NCI-H774 (cell line): ENCODE measurements at places on chromosomes 5 and 9.
A peak's percentile ranks its signal among the peaks of the same experiment; 100 is the strongest.

- DNase-seq: no peak
These were observed 66.0 kb downstream of the FRMD3 start for GRCh38 chr9:83472221-83472665.

- no peak for DNase-seq
These were observed 40.8 kb upstream of the HMHB1 start for GRCh38 chr5:143771189-143771588.

DNA sequence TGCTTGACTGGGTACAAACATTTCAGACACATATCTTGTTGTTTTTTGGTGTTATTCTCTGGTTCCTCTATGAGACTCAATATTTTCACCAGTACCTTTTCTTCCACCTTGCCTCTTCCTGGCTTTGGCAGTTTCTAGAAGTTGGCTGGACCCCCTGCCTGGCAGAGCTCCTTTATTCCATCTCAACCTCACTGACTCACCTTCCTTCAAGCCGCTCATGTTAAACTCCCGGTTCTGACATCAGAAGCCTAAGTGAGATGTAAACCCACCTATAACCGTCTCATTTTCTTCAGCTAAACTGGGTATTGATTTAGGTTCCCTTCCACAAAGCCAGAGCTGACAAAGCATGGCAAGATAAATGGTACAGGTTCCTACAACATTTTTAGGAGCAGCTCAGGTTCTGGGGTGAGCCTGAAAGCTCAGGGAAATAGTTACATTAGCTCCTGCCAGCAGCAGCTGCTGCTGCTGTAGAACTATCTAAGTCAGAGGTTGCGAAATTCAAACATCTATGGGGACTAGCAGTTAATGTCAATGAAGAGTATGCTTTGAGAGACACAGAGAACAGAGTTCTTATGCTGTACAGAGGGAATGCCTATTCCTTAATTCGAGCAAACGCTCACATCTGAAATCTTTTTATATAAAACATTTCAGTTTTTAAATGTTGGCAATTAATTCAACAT, 197.1 kb upstream of the NR3C1 start:
- DNase-seq: no peak

GRCh38 chr9:36876056-36876455, 158.0 kb downstream of the PAX5 start:
- DNase-seq: no peak

DNA sequence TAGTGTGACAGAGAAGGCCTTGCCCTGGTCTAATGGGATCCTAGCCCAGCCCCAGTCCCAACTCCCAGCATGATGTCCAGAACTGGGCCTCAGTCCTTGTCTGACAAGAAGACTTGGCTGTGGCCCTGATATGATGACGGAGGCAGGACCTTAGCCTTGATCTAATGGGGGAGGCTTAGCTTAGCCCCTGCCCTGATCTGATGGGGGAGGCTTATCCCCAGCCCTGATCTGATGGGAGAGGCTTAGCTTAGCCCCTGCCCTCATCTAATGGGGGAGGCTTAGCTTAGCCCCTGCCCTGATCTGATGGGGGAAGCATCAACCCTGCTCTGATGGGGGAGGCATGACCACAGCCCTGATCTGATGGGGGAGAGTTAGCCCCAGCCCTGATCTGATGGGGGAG, 3.7 kb downstream of the PKN3 start:
- no peak for DNase-seq

- DNase-seq: no peak
These were observed 43.4 kb upstream of the PAM start for GRCh38 chr5:102711525-102712385.

GRCh38 chr5:22780756-22781155, 72.4 kb downstream of the CDH12 start:
- peak; percentile 87 for DNase-seq

- no peak for DNase-seq
These were observed 268.5 kb downstream of the ARRDC3 start for GRCh38 chr5:91114658-91115057.

DNA sequence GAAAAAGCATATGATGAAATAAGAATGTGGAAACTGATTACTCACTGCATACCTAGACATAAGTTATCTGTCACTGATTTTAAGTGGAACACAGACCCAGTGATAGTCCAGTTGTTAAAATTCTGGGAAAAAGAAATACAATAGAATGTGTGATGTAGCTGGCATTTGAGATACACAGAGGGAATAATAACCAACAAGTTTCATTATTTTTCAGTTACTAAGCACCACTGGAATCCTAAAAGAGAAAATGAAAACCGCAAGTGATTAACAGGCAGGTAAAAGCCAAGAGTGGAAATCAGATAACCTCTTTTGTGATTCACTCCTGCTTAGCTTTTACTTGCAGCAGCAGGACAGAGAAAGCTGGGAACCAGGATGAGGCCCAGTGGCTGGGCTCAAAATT, 994.0 kb upstream of the SEMA6A start:
- DNase-seq: no peak
